Sigmoid colon (tissue), 7 donors: ENCODE measurements at places on chromosomes 2 and 18.

- no peak for DNase-seq
Measured at GRCh38 chr2:174597345-174598047, at the start of gene WIPF1. Gene WIPF1, minus strand, starts transcription at chr2:174597804. Its CDS starts 12,231 bp downstream, at chr2:174585573.

GRCh38 chr2:191304939-191305875 lies 60.0 kb downstream of the MYO1B start:
- peak; percentile 85 for DNase-seq

DNA sequence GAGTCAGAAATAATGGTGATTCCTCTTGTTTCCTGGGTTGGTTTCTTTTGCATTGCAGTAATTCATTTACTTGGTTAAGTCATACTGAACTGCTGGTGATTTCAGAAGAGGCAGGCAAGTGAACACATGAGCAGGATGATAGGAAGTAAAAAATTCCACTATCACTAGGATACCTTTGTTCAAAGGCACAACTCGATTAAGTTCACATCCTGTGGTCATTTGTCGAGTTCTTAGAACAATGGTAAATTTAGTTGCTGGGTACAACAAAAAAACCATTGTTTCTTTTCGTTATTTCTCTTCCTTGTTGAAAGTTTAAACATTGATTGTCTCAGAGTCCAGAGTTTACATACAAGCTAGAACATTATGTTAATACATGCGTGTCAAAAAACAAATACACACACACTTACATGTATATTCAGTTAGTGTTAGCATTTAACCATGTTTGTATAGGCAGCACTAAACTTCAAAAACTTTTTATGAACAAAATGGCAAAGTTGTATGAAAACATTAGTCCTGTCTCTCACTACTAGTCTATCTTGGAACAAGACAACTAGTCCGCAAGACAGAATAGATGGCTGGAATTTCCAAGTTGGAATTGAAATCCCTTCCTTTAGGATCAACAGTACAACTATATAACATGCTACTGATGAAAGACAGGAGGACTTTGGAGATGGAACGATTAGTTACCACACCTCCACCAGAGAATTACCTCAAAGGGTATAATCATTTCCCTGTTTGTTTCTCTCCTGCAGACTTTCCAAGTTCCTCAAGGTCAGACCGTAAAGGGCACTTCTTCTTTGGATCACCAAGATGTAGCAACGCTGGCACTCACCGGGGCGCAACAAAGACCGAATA lies 26.2 kb downstream of the STK39 start:
- no peak for DNase-seq

GRCh38 chr2:238738917-238739316 lies 109.0 kb upstream of the TWIST2 start:
- no peak for DNase-seq

DNA sequence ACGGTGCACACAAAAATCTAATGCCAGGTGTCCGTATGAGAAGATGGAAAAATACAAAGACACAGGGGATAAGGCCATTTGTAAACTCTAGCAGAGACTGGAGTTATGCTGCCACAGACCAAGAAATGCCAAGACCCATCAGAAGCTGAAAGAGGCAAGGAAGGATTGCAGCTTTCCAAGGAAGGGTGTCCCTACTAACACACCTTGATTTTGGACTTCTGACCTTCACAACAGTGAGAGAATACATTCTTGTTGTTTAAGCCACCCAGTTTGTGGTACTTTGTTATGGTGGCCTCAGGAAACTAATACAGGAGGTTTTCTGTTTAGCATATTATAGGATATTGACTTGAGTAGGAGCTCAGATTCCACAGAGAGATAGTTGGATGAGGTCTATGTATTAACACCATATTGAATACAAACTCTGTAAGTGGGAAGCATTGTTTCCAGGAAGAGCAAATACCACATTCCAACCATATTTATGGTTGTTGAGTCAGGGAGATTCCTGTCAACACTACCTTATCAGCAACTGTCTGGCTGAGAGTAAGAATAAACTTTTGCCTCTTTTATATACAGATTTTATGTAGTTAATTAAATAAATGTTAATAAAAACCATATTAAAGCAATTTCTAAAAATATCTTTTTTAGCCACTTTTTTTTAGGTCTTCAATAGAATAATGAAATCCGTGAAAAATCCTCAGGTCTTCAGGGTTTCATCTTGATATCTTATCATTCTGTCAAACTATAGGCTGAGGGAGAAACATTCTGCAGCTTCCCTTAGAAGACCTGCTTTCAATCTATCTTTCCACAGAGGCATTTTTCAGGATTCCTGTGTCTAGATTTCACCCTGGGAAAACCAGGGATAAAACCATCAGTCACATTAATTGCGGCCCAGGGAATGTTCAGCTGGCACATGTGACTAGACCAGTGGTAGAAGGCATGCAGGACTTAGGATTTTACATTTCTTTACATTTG lies 35.4 kb upstream of the HNMT start:
- no peak for DNase-seq

DNA sequence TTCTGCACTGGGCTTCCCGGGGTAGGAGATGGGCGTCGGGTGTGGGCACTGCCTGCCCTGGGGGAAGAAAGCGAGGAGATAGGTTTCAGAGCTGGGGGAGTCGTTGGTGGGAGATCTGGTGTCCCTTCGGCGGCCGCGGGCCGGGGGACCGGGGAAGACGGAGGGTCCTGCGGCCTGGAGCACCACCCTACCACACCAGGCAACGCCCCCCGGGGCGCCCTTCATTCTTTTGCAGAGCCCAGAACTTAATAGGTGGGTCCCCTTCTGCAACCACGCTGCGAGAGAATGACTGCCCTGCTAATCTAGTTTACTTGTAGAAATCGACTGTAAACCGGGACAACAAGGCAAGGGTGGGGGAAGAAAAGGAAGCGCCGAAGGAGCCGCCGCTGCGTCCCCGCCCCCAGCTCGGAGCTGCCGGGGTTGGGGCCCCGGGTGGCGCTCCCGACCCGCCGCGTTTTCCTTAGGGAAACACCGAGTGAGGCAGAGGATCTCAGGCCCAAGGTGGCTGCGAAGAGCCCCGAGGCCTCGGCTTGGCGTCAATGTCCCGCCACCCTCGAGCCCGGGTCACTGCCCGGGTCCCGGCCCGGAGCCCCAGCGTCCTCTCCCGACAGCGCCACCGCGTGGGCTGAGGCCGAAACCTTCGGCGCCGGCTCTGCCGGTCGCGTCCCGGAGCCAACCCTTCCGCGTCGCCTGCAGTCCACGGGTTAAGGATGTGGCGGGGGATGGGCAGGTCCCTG lies 5.4 kb upstream of the SATB2 start:
- DNase-seq: peak; percentile 70

DNA sequence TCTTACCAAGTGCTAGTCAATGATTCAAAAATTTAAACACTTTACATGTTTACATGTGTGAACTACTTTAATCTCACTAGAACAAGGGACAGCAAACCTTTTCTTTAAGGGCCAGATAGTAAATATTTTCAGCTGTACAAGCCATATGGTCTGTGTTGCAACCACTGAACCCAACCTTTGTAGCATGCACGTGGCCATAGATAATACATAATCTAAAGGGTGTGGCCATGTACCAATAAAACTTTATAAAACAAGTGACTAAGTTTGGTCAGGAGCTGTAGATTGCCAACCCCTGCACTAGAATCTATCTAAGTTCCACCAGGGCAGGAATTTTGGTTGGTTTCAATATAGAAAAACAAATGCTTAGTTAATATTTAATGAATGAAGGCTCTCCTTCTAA lies 18.4 kb upstream of the SPRED2 start:
- no peak for DNase-seq

GRCh38 chr2:144519934-144520731 lies at the start of gene ZEB2:
Gene ZEB2, minus strand, starts transcription at chr2:144520119. Its CDS starts 2,769 bp downstream, at chr2:144517350.
- peak; percentile 88 for DNase-seq

DNA sequence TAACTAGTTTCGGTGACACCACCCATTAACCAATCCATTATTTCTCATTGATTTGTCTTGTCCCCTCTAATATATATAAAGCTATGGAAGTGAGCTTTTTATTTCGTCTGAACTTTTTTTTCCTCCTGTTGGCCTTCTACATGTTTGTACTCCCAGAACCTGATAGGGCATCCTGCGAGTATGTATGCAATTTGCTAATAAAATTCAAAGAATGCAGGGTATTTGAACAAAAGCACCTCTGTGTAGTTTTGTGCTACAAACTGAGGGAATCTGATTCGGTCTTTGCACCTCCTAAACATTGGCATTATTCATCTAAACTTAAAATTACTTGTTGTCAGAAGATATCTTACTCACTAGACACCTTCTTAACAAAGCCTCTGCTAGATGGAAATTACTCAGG lies 242.9 kb upstream of the TMEFF2 start:
- DNase-seq: no peak

DNA sequence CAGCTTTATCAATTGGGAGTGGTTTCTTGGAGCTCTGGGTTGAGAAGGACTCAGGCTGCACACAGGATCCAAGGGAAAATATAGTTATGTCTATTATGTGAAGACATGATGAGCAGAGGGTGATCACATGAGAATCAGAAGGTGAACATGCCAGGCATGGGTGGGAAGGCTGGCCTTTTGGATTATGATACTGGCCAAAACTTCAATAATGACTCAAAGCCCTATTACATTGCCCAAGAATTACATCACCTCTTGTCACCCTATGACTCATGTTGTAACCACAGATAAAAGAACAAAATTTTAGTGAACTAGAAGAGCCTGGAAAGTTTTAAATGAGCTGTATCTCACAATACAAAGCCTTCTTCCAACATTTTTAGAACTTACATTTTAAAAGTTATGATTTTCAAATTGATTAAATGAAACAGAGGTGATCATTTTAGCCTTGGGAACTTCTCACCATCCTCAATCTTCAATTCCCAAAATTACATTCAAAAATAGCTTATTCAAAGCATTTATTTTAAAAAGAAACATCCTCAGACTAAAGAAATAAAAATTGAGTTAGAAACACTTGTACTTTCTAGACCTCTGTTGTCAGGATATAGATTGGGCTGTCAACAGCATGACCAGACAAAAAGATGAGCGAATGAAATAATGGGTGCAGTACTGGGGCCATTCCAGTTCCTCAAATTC lies 428.3 kb downstream of the MBD2 start:
- no peak for DNase-seq

DNA sequence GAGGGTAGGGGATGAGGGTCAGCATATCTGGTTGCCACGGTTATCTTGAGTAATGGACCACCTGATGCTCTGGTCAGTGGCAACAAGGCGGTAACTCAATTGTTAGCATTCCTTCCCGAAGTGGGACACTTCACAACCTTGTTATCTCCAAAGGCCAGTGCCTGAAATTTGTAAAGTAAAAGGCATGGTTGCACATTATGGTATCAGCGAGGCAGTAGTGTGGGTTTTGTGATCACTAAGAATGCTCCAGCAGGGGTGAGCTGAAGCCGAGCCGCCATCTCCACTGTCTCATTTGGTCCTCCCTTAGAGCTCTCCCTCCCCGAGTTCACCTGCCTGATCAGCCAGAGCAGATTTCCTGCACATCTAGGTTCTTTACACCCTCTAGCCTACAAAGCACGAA lies 50.5 kb upstream of the LGALSL start:
- no peak for DNase-seq

GRCh38 chr2:42290005-42290404 lies 71.0 kb downstream of the COX7A2L start:
- DNase-seq: no peak

GRCh38 chr2:64807417-64807816 lies 153.7 kb upstream of the SERTAD2 start:
- no peak for DNase-seq

- no peak for DNase-seq
Measured at GRCh38 chr2:45170191-45171135, 161.2 kb upstream of the SIX2 start.

- DNase-seq: no peak
Measured at GRCh38 chr2:238027591-238028415, 33.0 kb upstream of the SCLY start.

- DNase-seq: no peak
Measured at GRCh38 chr18:50201476-50202018, 6.6 kb upstream of the MYO5B start.

DNA sequence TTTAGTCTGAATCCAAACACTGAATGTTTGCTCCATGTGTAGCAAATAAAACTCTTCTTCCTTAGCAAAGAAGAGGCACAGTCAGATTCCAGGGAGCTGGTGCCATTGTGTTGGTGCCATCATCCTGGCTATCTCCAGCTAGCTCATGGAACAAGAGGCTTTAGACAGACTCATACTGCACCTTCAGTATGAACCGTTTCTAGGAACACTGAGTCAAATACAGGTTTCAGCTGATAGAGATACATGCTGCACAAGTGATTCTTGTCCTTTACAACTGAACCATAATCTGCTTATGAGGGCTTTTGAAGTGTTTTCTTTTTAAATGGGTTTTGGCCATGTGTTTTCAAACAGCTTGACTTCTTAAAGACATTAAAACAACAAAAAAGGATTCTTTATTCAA lies 57.9 kb downstream of the DYNC1I2 start:
- no peak for DNase-seq

DNA sequence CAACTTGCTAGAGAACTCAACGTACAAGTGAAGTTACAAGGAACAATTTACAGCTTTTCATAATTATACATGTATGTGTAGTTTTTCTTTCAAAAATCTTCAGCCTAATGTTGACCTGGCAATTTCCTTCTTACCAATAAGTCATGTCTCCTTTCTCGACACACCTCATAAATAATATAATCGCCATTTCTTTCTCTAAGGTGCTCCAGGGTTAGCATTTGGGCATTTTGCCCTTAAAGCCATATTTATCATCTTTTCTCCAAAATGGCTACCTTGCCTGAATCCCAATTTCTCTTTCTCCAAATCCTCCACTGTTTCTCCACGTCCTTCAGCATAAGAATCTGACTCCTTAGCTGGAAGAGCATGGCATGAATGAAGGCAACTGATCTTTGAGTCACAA lies 50.3 kb upstream of the RAB27B start:
- no peak for DNase-seq

- no peak for DNase-seq
Measured at GRCh38 chr18:48472610-48473009, 63.4 kb upstream of the ZBTB7C start.

DNA sequence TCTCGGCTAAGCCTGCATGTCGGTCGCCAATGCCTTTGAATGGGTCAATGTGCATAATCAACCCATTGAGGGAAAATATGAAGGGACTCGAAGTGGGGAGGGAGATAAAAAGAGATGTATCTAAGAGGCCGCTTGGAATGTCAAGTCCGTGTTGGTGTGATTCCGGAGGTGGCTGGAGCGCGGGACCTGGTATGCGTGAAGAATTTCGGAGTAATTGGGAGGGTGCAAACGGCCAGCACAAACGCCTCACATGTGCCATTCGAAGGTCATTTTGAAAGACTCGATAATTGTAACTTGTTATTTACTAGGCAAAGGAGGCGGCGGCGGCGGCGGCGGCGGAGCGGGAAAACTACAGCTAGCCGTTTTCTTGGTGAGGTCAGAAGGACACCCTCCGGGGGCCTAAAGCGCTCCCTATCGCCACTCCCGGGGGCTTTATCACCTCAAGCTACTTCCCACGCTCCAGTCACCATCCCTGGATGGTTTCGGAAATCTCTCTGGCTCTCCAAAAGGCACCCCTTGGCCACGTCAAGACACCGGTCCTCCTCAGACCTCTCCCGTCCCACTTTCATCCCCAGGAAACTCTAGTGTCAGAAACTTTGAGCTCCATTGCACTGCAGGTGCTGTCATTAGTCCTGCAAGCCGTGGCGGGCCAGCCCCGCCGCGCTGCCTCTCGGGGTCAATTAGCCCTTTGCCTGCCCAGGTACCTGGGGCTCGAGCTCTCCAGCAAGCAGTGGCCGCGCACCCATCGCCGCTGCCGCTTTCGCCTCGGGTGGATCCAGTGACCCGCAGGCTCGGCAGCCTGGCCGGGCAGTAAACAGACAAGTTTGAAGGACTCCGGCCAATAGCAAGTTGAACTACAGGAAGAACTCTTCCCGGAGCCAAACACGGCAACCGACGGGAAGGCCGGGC lies 1.5 kb downstream of the ERBB4 start:
- DNase-seq: no peak

GRCh38 chr18:48364146-48364545 lies 45.0 kb downstream of the ZBTB7C start:
- DNase-seq: no peak
